CD4-positive, alpha-beta T cell treated with Interferon alpha-2 for 1 hour (primary cell): ENCODE measurements at places on chromosomes 7 and 10.

DNA sequence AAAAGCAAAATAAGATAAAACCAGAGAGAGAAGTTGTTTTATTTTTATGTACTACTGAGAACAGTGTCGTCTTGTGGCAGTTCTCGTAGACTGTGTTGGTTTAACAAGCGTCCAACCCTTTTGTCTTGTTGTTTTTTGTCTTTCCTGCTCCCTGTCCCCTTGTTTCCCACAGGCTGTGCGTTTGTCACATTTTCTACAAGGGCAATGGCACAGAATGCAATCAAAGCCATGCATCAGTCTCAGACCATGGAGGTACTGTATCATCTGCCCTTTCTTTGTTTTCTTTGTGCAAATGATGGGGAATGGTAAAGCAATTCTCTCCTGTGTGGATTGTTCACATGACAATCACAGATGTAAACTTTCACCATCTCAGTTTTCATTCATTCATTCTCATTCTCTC lies 248.8 kb downstream of the CELF2 start:
- DNase-seq: no peak

- no peak for DNase-seq
Observed at GRCh38 chr7:120876922-120877321, 19.0 kb upstream of the TSPAN12 start.

DNA sequence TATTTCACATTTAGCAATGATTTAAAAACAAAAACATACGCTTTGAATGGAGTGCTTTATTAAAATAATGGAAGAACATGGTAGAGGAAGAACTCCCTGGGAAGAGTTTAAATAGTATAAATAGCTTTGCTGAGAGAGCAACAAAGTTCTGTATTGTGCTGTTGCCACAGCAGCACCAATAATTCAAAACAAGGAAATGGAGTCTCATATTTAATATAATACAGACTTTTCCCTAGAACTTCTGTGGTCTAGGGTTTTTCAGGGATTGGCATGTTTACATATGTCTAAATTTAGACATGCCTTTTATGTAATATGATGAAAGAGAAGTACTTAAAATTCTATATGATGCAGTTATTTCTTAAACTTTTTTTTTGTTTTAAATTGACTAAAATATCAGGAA lies 217.2 kb upstream of the HDAC9 start:
- DNase-seq: no peak

- no peak for DNase-seq
Observed at GRCh38 chr7:25864511-25864910, 287.5 kb upstream of the NFE2L3 start.

GRCh38 chr7:8064828-8065227 lies 96.2 kb downstream of the GLCCI1 start:
- no peak for DNase-seq

DNA sequence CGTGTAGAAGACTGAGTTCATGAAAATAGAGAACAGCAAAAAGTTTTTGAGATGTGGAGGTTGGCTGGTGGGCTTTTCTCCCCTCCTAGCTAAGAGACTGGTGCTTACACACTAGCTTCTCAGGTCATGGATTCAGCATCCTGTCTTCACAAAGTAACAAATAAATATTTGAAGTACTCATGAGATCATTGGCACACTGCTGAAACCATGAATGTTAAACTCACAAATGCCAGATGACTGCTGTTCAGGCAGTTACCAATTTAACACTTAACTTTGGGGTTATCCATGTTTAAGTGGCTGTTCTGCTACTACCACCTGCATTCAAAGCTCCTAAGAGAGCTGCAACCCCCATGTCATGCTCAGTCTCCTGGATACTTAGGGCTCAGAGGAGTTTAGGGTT lies 119.0 kb upstream of the BET1 start:
- no peak for DNase-seq

- DNase-seq: no peak
Observed at GRCh38 chr10:43282881-43283280, 16.0 kb upstream of the RASGEF1A start.

DNA sequence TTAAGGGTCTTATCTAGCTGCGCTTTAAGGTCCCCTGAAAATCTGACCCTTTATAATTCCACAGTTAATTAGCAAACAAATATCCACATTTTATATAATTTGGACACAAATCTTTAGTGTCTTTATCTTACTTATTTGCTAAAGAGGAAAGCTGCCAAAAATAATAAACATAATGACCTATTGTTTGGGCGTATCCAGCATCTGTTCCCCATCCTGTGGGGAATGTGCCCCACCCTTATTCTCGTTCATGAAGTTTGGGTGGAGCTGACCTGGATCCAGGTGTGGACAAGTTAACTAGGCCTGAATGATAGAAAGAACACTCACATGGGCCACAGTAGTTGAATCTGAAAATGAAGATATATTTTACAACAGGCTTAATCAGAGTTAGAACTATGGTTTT lies 218.3 kb downstream of the CRPPA start:
- DNase-seq: no peak

DNA sequence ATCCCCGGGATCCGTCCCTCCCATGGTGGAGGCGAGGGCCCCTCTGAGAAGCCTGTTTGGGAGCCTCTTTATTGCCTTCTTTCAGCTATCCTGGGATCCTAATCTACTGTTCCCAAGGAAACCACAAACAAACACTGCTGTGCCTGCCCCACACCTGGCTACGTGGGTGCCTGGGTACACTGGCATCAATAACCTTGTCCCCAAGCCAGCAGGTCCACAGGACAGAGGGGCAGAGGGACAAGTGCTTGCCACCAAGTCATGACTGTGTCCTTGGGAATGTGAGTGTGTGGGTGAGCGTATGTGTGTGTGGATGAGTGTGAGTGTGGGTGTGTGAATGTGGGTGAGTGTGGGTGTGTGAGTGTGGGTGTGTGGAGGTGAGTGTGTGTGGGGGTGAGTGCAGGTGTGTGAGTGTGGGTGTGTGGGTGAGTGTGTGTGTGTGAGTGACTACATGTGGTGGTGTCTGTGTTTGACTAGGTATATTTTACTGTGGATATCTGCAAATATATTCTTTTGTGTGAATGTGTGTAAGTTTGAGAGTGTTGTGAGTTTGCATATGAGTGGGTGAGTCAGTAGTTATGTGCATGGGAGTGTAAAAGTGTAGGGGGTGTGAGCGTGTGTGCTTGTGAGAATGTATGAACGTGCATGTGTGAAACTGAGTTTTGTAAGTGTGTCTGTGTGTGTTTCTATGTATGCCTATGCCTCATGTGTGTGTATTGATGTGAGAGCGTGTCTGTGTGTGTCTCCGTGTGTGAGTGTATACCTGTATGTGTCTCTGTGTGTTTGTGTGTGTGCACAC lies 96.1 kb downstream of the TNS3 start:
- no peak for DNase-seq

DNA sequence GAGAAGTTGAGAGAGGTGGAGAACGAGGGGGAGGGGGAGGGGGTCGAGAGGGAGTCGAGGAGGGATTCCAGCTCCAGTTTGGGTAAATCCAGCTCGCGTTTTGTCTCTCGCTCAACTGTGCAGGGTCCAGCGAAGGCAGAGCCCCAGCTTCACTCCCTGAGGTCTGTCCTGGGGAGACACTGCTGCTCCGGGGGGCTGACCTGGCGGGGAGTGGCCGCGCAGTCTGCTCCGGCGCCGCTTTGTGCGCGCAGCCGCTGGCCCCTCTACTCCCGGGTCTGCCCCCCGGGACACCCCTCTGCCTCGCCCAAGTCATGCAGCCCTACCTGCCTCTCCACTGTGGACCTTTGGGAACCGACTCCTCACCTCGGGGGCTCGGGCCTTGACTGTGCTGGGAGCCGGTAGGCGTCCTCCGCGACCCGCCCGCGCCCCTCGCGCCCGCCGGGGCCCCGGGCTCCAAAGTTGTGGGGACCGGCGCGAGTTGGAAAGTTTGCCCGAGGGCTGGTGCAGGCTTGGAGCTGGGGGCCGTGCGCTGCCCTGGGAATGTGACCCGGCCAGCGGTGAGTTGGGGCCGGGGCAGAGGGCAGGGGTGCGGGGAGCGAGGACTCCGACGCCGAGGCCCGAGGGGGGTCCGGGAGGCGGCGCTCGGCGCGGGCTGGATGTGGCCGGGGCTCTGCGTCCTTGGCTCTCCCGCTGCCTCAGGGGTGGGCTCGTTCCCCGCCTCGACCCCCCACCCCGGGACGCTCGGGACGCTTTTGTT lies at the start of gene TET1:
TSS of gene TET1 (plus strand) at position 152 of the 757 bp plus-strand sequence. CDS start 12,002 bp downstream, outside the sequence.
- DNase-seq: no peak

GRCh38 chr10:96038476-96039387 lies 4.7 kb upstream of the CCNJ start:
- DNase-seq: no peak

- DNase-seq: no peak
Observed at GRCh38 chr7:156778201-156778600, 114.8 kb downstream of the LMBR1 start.

GRCh38 chr10:103733045-103733419 lies 122.3 kb downstream of the SH3PXD2A start:
- no peak for DNase-seq

- no peak for DNase-seq
Observed at GRCh38 chr10:84545651-84546050, 217.3 kb downstream of the CCSER2 start.

DNA sequence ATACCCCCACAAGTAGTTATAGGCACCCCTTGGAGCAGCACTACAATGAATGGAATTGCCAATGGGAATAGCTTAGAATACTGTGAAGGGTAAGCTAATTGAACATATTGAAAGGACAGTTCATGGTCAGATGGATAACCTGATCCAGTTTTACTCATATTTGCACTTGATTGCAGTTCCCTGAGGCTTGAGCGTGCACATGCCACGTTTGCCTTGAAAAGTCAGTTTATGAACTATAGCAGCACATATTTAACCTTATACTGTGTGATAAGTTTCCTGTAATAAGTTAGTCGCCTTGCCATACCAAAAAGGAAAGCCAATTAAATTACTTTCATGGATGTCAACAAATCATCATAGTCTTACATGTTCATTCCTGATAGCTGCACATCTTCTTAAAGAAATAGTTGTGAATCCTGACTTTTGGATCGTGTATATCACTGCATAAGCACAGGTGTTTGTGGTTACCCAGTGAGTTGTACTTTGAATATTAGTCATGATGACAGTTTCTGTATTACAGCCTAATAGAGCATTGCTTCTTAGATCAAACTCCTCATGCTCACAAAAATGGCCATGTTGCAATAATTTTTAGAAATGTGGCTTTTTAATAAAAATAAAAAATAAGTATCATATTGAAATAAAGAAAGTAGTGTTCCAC lies 21.6 kb downstream of the DNTT start:
- DNase-seq: no peak

GRCh38 chr7:79175374-79175773 lies 278.1 kb downstream of the MAGI2 start:
- DNase-seq: no peak

DNA sequence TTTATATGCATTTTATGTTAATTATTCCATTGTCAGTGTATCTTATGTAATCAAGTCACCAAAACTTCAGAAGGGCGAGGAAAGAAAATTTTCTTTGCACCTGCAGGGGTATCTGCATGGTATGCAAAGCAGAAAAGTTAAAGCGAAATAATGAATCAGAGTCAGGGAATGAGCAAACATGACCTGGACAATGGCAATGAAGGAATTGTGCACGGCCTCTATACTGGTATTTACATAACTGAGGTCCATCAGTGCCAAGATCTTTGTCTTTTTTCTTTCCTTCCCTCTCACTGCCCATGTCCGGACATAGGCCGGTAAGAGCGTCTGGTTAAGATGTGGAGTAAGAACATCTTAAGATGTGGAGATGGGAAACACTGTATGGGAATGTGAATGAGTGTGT lies 14.4 kb upstream of the AKR1C3 start:
- no peak for DNase-seq

- no peak for DNase-seq
Observed at GRCh38 chr10:75407713-75408508, 6.3 kb upstream of the ZNF503 start.

- no peak for DNase-seq
Observed at GRCh38 chr10:120451968-120452367, 5.1 kb upstream of the PLPP4 start.

DNA sequence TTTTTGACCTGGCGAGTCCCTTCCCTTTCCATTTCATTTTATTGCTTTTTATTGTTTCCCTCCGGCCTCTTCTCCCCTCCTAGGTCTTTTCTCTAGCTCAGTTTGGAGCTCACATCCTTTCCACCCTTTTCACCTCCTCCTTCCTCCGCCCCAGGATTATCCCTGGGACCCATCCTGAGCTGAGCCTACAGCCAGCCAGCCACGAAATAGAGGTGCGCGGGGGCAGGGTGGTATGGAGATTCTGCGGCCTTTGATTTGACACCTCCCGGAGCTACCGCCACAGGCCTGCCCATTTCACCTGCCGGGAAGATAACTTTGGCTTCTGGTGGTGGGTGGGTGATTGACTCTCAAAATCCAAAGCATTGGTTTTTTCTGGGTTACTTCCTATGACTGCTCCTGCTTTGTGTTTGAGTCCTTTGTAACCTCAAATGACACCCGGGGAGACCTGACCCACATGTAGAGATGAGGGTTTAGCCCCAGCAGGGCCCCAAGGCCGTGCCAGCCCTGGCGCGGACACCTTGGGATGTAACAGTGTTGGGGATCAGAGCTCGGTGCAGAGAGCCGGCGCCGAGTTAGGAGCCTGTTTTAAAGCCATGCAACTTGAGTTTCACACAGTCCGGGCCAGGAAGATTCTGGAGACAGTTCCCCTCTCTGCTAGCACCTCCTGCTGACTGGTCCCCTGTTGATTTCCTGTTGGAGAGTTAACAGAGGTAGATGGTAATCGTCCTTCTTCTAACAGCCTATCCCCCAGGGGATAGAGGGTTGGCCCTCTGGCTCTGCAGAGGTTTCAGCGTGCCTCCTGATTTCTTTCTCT lies 1.5 kb downstream of the DUSP5 start:
- peak; percentile 73 for DNase-seq

GRCh38 chr7:108234971-108235450 lies 104.8 kb upstream of the LAMB4 start:
- DNase-seq: no peak

- DNase-seq: no peak
Observed at GRCh38 chr10:127979045-127979444, 72.1 kb downstream of the PTPRE start.

- no peak for DNase-seq
Observed at GRCh38 chr10:28125701-28126100, 126.8 kb upstream of the ODAD2 start.

DNA sequence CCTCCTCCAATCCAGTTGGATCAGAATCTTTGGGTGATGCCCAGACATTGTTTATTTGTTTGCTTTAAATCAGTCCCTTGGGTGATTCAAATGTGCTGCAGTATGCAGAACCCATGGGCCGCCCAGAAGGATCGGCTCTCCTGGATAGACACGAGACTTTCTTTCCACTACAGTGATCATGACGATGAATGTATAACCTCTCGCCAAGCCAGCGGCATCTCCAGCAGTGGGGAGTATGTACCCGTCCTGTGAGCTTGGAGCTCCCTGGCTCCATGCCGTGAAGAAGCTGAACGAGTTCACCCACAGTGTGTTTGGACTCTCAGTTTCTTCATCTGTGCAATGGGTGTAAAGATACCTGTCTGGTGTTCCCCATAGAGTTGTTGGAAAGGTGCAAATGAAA lies 162.3 kb downstream of the CAMK1D start:
- DNase-seq: no peak
